ENCODE measurements at places on chromosomes 11 and 22.
A peak's percentile ranks its signal among the peaks of the same experiment; 100 is the strongest.

GRCh38 chr11:17734986-17735817, 621 bp downstream of the KCNC1 start:
- DNase-seq, result peak; percentile 73

DNA sequence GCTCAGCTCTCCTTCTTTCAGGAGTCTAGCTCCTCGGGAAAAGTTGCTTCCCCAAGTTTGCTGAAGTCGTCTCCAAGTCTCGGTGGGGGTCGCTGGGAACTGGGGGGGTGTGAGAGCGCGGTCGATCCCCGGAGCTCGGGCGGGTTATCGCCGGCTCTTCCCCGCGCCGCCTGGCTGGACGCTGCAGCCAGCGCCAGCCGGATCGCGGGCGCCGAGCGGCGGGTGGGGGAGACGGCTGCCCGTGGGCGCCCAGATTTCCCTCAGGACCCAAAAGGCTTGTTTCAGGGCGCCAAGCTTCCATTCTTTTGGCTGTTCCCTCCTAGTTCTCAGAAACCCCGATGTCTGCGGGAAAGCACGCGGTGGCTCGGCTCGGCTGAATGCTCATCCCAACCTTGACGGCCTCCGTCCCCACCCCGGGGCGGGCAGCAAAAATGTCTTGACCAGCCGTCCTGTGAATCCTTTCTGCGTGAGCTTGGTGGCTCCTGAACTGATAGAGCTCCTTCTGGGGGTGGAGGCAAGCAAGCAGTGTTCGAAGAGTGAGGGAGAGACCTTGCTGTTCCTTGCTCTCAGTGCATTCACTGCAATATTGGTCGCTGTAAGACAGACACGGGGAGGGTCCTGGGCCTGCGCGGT, 1.7 kb downstream of the ZBTB16 start:
- no peak for DNase-seq

DNA sequence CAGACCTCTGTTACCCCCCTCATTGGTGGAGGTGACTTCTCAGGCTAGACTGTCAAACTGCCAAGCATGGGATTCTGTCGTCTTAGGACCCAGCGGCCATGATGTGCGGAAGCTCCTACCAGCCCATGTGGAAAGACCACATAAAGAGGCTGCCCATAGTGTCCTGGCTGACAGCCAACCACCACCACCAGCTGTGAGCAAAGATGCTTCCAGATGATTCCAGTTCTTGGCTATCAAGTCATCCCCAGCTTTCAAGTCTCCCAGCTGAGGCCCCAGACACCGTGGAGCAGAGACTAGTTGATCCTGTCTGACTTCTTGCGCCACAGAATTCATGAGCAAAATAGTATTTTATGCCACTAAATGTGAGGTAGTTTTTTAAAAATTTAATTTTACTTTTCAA, 32.9 kb downstream of the SCUBE1 start:
- DNase-seq, result no peak

GRCh38 chr11:68575025-68575665, 109.2 kb upstream of the GAL start:
- no peak for DNase-seq

GRCh38 chr11:70187771-70188170, 15.3 kb upstream of the FADD start:
- no peak for DNase-seq
